ENCODE measurements at places on chromosomes 1 and 21.

DNA sequence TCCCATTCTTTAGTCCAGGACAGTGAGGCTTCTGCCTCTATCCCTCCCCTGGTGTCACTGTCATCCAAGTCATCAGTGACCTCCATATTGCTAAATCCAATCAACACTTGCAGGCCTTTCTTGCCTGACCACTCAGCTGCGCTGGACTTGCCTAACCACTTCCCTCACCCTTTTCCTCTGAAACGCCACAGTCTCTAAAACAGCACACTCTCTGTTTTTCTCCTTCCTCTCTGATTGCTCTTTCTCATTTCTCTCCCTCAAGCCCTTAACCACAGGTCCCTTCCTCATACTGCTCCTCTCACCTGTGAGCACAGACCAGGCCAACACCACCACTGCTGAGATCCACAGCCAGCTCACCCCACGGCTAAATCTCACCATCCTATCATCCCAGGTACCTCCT, 17.5 kb downstream of the TAL1 start:
- no peak for DNase-seq

DNA sequence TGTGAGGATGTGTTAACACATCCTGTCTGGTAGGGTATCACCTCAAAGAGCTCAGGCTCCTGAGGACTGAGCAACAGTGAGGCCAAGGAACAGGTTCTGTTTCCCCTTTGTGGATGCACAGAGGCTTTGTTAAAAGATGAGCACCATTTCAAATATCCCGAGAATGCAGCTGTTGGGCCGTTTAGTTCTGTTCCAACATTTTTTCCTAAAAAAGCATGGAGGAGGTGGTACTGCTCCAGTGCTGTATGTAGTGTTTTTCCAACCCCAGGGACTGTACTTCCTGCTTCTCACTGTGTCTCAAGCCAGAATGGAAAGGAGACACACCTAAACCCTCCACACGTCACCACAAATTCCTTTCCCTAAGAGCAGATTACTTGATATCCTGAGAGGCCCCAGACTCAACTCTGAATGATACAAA, 53.8 kb upstream of the BCL10 start:
- no peak for DNase-seq

DNA sequence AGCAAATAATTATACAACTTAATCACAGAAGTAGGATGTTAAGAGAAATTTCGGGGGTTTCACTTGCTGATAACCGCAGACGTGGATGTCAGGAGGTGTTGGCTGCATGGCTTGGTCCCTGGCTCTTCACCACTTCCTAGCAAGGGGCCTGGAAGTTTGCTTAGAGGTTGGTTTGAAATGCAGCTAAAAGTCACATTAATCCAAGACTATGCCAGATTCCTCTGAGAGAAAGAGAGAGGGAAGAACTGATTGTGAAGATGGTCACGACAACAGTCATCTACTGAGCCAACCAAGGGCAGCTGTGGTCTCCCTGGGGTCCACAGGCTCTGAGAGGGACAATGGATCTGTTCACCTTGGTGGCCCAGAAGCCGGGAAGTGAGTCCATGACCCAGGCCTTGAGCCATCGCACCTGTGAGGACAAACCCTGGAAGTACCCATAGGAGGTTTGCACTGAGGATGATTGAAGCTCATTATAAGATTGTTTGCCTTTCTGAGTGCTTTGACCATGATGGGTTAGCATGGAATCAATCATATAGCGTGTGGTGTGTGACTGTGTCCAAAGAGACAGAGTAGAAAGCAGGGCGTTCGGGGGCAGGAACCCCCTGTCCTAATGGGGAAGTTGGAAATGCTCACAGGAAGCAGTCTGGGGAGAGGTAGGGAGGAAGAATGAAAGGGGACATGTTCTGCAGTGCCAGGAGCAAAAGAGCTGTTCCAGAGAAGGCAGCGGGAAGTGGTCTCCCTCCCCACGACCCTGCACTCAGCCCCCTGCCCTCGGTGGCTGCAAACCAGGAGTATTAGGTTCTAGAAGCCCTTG, 47.1 kb downstream of the UMODL1 start:
- no peak for DNase-seq

- DNase-seq, result peak; percentile 79
Measured at GRCh38 chr1:24742090-24742938, 2.9 kb upstream of the CLIC4 start.

- no peak for DNase-seq
Measured at GRCh38 chr1:181742426-181742825, 259.1 kb downstream of the CACNA1E start.

GRCh38 chr1:53125623-53126360, 16.6 kb downstream of the SLC1A7 start:
- no peak for DNase-seq

GRCh38 chr1:25971066-25971810, 26.6 kb downstream of the PAFAH2 start:
- peak; percentile 28 for DNase-seq

- DNase-seq, result no peak
Measured at GRCh38 chr1:9808459-9808858, 15.3 kb downstream of the CLSTN1 start.

GRCh38 chr1:170910273-170910672, 25.1 kb upstream of the MROH9 start:
- no peak for DNase-seq

DNA sequence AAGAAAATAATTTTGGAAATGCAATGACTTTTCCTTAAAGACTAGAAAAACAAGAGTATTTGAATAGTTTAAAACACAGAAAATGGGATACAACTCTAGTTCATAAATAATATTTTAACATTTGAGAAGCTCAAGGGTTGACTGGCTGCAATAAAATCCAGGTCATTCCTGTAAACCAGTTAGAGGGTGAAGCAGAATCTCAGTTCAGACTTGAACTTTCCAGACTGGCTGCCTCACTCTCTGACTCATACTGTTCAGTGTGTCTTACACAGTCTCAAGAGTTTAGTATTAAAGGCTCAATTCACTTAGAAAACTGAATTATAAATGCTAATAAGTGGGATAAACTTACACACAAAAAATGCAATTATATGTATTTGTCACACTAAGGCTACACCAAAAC, 89.9 kb downstream of the RAVER2 start:
- no peak for DNase-seq

All from H9 (cell line).